Activated naive CD4-positive, alpha-beta T cell treated with anti-CD3 and anti-CD28 coated beads, Interleukin-2, amount 50 U/mL, for 72 hours (primary cell): ENCODE measurements at places on chromosomes 6 and 20.
A peak's percentile ranks its signal among the peaks of the same experiment; 100 is the strongest.

DNA sequence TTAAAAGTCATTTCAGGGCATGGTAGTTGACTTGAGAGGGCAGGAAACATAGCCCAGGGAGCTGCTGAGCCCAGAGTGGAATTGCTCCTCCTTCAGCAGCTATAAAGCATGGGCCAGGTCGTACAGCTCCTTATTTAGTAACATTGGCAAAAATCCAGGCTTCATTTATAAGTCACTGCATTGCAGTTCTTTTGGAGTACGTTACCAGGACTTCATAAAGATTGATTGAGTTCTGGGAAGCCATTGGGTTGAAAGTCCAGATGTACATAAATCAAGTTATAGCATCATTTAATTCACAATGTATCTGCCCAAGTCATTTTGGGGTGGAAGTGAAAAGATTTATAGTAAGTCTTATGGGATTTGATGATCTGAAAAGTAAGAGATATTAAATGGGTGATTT is 53.0 kb upstream of the ANKEF1 start:
- DNase-seq: no peak

DNA sequence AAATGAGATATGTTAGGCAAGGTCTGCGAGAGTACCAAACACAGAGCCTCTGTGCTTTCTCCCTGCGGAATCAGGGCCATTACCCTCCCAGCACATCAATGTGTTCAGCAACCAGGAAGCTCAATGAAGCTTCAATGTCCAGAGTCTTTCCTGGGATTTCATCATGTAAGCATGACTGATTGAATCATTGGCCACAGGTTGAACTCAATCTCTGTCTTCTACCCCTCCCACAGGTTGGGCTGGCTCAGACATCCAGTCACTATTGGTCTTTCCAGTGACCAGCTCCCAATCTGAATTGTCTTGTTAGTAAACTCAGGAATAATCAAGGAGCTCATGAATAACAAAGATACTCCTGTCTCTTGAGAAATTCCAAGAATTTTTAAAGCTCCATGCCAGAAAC is 2.7 kb upstream of the DTD1 start:
- DNase-seq: no peak

DNA sequence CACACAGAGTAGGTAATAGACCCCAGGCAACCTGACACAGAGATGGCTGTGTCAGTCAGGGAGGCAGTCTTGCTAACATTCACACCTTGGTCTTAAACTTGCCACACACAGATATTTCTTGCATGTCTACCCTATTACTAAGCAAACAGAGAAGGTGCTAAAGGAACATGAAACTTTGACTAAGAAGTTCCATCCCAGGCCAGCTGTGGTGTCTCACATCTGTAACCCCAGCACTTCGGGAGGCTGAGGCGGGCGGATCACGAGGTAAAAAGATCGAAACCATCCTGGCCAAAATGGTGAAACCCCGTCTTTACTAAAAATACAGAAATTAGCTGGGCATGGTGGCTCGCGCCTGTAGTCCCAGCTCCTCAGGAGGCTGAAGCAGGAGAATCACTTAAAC is 222.4 kb upstream of the JARID2 start:
- DNase-seq: peak; percentile 69

DNA sequence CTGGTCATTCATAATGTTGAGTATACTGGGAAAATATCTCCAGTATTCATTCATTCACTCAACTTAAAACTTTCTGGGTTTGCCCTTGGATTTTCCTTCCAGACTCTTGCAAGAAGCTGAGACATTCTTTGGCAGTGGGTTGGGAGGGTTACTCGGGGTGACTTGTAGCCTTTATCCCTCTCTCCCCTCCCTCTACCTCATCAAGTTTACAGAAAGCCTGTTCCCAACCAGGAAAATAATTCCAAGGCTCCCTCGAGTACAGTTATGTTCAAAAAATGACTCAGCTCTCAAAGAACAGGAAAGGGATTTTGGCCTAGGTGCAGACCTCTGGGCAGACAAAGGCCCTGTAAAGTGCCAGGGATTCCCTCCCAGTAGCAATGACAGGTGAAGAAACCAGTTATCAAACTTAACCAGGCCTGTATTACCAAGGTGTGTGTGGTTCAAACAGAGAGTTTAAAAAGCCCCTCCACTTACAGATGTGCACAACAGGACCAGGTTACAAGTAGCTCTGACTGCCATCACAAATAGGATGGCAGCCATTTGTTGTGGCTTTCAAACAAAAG is 22.2 kb downstream of the FKBP1A start:
- no peak for DNase-seq

DNA sequence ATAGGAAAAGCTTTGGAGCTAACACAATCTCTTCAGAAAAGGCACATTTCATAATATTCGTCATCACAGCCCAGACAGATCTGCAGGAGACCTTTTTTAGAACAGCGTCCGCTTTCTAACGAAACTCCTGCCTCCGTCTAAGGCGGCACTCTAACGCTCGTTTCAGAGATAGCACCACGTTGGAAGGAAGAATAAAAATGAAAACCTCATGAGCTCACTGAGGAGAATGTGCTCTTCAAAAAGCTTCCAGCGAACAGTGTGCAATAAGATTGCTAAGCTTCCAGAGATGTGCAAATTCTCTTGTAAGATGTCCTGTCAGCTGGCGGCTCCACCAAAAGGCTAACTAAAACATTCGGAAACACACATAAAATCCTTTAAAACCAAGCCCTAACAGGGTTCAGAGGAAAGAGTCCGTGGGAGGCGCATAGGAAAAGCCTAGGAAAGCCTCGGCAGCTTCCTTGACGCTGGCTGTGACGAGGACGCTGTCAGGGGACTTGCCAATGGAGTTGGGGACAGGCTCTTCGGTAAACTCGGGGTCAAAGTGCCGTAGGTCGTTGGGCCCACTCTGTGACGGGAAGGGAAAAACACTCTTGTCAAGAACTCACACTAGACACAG is 117.6 kb upstream of the SLC2A12 start:
- no peak for DNase-seq

GRCh38 chr20:63706027-63706695 is 1.6 kb downstream of the ARFRP1 start:
- no peak for DNase-seq

GRCh38 chr6:150478656-150479545 is 110.1 kb downstream of the IYD start:
- DNase-seq: no peak

- DNase-seq: no peak
These were observed 139.9 kb downstream of the MYB start for GRCh38 chr6:135320721-135321621.

GRCh38 chr6:152636609-152637295 is 410 bp downstream of the SYNE1 start:
- no peak for DNase-seq

DNA sequence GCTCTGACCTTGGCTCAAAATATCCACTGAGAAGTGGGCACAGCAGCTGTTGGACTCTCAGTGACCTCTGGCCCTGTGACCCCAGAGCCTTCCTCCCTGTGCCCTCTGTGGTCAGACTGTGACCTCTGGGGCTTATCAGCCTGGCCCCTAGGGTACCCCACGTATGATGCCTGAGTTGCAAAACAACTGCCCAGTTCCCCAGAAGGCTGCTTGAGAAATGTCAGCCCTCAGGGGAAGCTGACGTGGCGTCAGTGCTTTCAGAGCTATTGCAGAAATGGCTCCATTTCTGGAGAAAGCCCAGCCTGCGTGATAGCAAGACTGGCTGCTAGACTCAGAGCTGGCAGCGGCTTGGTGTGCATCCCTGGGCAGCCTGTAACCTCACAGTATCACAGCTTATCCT is 31.5 kb upstream of the TGM2 start:
- DNase-seq: no peak

DNA sequence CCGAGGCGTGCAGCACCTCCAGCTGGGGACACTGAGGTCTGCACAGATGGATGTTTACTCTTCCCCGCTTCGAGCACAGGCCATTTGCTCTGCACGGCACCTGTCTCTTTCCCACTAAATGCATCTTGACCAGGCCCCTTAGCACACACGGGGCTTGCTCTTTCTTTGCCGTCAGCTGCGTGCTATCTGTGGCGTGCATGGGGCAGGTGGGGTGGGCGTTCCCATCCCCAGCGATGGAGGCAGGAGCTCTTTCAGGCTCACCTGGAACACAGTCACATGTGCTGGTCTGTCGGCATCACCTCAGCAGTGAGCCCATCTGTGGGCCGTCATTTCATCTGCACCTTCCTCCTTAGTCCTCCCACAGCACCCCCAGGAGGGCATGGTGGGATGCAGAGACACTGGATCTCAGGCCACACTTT is 35.1 kb downstream of the RBM38 start:
- DNase-seq: no peak

DNA sequence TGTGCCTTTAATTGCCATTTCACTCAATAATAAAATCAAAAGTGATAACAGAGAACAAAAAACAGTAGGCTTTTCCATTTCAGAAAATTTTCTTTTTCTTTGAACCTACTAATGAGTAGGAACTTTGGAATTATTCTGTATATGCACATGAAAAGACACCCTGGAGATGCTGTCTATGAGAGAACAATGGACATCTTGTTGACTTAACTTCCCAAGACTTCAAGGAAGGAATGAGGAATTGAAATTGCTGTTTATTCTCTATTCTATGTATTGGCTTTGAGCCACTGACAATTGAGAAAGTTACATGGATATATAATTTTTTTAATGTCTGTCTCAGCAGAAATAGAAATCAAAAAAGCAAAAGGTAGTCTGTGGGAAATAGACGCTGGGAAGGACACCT is 98.6 kb upstream of the PCSK2 start:
- DNase-seq: no peak

DNA sequence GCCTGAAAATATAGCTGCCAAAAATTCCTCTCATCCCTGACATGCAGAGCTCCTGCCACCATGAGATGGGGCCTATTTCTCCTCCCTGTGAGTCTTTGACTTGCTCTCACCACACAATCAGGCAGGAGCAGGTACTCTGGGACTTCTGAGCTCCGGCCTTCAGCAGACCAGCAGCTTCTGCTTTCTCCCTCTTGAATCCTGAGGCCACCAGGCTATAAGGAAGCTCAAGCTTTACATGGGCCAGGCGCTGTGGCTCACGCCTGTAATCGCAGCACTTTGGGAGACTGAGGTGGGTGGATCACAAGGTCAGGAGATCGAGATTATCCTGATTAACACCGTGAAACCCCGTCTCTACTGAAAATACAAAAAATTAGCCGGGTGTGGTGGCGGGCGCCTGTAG is 238.7 kb upstream of the RREB1 start:
- no peak for DNase-seq

GRCh38 chr20:59453759-59454560 is 150.4 kb upstream of the PHACTR3 start:
- no peak for DNase-seq

DNA sequence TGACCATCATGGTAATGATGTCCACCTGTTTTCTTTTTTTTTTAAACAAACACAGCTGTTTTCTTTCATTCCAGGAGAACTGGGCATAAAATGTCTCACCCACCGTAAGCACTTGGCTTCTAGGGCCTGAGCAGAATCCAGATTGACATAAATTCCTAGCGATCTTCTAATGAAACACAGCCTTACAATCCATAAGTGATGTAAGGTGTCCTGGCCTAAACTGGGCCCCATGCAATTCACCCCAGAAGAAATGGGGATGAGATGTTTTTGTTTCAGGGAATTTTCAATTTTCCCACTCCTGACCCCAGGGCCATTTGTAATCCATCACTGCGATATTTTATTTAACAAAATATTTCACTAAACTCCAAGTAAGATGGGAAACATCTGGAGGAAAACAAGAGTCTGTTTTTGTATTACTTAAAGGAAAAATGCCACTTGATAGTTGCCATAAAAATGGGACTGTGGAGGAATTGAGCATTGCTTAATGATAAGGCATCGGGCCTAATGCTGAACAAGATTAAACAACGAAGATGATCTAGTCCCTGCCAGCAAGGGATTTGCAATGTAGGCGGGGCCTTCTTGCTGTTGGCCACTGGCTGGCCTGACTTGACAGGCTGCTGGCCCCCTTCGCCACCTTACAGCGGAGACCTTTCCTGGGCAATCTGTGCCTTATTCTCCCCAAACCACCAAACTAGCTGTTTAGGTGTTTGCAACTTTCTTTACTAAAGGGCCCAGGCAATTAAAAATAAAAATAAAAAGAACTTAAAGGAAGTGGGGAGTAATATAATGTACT is 183.7 kb downstream of the CD109 start:
- DNase-seq: no peak

GRCh38 chr6:141830530-141830929 is 302.2 kb upstream of the GJE1 start:
- DNase-seq: no peak

- DNase-seq: no peak
These were observed 24.0 kb downstream of the ACSS1 start for GRCh38 chr20:25033924-25034300.

DNA sequence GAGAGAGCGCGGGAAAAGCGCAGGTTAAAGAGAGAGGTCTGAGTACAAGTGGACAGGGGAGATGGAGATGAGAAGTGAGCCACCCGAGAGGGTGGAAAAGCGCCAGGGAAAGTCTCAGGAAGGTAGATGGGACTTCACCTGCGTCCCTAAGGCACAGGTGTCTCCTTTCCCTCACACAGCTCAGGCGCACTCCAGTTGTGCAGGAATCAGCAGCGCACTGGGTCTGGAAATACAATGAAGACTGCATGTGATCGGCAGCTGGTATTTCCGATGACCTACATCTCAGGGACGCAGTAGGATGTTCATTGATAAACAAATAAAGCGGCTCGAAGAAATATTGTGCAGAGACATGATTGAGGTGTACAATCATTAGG is 432 bp upstream of the KHDRBS2 start:
- no peak for DNase-seq

DNA sequence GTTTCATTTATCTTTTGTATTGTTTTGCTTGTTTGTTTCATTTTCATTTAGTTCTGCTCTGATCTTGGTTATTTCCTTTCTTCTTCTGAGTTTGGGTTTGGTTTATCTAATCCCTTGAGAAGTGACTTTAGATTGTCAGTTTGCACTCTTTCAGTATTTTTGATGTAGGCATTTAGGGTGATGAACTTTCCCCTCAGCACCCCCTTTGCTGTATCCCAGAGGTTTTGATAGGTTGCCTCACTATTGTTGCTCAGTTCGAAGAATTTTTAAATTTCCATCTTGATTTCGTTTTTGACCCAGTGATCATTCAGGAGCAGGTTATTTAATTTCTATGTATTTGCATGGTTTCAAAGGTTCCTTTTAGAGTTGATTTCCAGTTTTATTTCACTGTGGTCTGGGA is 119.6 kb upstream of the SSTR4 start:
- no peak for DNase-seq

DNA sequence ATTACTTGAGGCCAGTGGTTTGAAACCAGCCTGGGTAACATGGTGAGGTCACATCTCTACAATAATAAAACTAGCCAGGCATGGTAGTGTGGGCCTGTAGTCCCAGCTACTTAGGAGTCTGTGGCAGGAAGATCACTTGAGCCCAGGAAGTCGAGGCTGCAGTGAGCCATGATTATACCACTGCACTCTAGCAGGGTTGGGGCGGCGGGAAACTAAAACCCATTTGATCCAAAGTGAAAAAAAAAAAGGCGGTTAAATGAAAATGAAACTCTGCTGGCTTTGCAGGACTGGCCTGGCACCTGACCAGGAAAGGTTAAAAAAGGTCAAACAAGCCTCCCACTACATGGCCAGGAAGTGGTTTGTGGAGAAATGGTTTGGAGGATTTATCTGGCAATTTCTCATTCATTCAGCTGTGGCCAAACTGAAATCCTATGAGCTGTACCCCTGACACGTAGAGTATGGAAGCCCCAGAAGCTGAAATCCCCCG is 36.6 kb downstream of the MTRES1 start:
- DNase-seq: peak; percentile 71
